Activated T-cell treated with anti-CD3 and anti-CD28 coated beads for 1 hour (primary cell): ENCODE measurements at places on chromosomes 2 and 18.

- no peak for DNase-seq
Measured at GRCh38 chr2:42872721-42873120, 80.3 kb upstream of the HAAO start.

GRCh38 chr2:23566241-23567142 lies 181.5 kb downstream of the KLHL29 start:
- DNase-seq = no peak

- DNase-seq = no peak
Measured at GRCh38 chr18:58813105-58813504, 51.6 kb upstream of the ZNF532 start.

DNA sequence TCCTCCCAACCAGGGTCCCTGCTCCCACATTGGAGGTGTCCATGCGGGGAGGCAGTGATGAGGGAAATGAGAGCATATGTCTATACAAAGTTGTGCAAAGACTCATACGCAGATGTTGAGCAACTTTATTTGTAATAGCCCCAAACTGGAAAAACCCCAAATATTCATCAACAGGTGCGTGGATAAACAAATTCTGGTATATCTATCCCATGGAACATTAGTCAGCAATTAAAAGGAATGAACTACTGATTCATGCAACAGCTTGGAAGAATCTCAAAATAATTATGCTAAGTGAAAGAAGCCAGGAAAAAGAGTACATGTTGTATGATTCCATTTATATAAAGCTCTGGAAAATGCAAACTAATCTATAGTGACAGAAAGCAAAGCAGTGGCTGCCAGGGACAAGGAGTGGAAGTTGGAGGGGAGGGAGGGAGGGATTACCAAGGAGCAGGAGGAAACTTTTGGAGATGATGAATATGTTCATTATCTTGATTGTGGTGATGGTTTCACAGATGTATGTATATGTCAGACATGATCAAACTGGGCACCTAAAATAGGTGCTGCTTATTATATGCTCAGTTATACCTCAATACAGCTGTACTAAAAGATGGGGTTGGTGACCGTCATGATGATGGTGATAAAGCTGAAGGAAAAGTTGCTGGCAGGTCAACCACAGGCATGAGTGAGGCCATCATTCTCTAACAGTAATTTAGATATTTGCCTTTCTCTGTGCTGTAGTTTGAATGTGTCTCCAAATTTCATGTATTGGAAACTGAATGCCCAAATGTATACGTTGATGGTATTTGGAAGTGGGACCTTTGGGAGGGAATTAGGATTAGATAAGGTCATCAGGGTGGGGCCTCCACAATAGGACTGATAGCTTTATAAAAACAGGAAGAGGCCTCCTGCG lies 270.9 kb downstream of the CYP26B1 start:
- DNase-seq = no peak

- no peak for DNase-seq
Measured at GRCh38 chr2:177633111-177633510, 240.5 kb downstream of the AGPS start.

DNA sequence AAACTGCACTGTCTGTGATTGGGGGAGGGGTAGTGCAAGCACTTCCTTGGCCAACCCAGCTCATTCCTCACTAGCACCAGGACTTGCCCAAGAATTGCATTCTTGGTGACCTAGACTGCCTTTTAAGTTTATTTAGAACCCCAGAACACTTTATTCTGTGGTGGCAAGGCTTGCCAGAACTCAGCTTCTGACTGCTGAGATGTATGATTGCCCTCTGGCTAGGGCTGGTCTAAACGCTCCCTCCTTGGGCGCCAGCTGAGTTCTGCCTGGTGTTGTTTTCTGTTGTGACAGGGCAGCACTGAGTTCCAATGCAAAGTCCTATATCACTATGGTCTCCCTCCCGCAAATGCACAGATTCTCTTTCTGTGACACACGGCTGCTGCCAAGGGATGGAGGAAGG lies 247.7 kb downstream of the ZNF385B start:
- no peak for DNase-seq

DNA sequence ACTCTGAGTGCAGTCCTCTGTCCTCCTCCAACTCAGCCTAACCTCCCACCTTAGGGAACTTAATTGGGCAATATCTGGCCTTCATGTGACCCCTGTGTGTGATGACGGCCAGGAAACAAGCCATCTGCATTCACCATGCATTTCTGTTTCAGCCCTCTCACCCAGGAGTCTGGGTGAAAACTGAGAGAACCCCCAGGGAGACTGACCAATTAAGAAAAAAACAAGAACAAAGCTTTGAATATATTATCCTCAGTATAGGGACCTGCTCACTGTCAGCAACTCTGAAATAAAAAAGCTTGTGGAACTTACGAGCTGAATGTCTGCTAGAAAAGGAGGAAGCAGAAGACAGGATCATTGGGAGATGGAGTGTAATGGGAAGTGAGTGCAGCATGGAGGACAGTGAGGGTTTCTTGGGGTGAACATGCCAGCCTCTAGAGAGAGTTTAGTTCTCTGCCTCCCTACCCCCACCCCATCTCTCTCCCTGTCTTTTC lies 9.5 kb downstream of the MAPRE2 start:
- no peak for DNase-seq

- DNase-seq = no peak
Measured at GRCh38 chr2:100757621-100758394, 62.1 kb upstream of the NPAS2 start.

DNA sequence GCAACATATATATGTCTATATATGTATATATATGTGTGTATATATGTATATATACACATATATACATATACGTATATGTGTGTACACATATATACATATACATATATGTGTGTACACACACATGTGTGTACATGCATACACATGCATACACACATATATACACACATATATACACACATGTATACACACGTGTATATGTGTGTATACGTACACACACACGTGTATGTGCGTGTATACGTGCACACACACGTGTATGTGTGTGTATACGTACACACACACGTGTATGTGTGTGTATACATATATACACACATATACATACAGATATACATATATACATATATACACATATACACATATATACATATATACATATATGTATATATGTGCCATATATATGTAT lies 89.4 kb downstream of the SPHKAP start:
- DNase-seq = no peak

- DNase-seq = no peak
Measured at GRCh38 chr2:176280156-176280555, 10.9 kb downstream of the MTX2 start.

DNA sequence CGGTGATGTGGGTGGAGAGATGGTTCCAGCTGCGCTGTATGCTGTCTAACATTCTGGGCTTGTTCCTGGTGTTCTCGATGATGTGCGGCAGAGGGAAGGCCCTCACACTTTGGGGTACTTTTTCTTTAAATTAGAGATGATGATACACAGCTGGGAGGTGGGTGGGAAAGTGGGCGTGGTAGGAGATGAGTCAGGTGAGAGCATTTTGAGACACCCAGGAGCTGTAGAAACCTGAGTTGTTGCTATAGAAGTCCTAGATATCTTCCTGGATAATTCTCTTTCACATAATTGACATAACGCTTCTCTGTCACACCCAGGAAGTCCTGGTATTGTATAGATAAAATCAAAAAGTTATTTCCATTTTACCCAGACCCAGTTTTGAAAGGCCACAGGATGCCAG lies 103.8 kb upstream of the ALKAL2 start:
- DNase-seq = no peak
